ENCODE measurements at places on chromosomes 3 and 15.

DNA sequence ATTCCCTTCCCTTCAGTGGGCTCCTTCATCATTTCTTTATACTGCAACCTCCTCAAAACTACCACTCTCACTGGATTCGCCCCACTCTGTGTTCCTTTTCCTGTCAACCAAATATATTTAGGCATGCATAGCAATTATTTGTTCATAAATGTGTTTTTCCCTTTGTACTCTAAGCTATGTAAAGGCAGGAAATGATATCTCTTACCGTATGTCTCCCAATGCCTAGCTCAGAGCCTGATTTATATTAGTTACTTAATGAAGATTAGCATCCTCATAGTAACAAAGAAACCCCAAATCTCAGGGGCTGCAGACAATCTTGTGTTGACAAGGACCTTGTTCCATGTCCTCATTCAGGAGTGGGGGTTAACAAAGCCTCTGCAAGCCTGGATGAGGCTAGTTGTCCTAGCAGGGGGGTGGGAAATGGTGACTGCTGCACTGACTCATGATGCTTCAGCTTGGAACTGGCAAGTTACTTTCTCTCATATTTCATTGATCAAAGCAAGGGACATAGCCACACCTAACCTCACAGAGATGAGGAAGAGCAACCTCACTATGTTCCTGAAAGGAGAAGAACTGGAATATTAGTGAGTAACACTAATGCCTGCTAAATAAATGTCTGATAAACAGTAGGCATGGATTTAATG lies 15.2 kb downstream of the PHLDB2 start:
- no peak for DNase-seq

GRCh38 chr3:104316118-104316517 lies 1050.6 kb upstream of the ALCAM start:
- DNase-seq: no peak

DNA sequence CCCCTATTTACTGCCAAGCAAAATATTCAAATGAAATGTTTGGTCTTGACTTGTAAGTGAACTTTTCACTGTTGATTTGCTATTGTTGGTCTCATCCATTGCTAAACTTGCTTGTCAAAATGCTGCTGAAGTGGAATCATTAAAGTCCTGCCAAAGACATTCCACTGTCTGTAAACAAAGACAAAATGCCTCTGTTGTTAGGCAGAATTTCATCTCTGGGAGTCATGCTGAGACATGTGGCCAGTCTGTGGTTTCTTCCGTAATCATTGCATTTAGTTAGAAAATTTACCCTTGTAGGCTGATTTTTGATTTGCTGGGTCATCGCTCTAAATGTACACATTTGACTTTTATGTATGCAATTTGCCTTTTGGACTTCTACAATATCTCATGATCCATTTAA lies 577.7 kb downstream of the MECOM start:
- DNase-seq: no peak

DNA sequence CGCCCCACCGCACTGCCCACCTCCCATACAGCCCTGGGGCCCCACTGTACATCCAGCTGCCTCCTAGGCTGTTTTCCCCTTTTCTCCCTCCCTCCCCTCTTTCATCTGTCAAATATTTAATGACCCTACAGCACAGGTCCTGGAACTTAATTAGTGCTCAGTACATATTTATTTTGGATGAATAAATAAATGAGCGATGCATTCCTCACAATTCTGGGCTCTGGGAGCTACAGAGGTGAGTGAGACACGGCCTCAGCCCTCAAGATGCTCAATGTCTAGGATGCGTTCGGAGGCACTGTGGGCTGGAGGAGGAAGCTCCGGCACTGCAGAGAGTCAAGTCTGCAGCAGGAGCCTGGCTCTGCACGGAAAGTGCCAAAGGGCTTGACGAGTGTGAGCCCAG lies 175.0 kb downstream of the FAM43A start:
- DNase-seq: no peak

GRCh38 chr3:4575381-4575780 lies 82.2 kb downstream of the ITPR1 start:
- DNase-seq: no peak

- no peak for DNase-seq
Observed at GRCh38 chr3:118144919-118145318, 889.7 kb downstream of the IGSF11 start.

- no peak for DNase-seq
Observed at GRCh38 chr3:162077108-162077507, 580.5 kb downstream of the OTOL1 start.

- peak; percentile 29 for DNase-seq
Observed at GRCh38 chr3:87771337-87772192, 287.2 kb downstream of the CGGBP1 start.

- no peak for DNase-seq
Observed at GRCh38 chr15:92323525-92323924, 70.2 kb upstream of the ST8SIA2 start.

GRCh38 chr3:114417265-114417664 lies 123.4 kb downstream of the TIGIT start:
- DNase-seq: no peak

- DNase-seq: no peak
Observed at GRCh38 chr15:26352406-26352805, 420.5 kb downstream of the GABRB3 start.

DNA sequence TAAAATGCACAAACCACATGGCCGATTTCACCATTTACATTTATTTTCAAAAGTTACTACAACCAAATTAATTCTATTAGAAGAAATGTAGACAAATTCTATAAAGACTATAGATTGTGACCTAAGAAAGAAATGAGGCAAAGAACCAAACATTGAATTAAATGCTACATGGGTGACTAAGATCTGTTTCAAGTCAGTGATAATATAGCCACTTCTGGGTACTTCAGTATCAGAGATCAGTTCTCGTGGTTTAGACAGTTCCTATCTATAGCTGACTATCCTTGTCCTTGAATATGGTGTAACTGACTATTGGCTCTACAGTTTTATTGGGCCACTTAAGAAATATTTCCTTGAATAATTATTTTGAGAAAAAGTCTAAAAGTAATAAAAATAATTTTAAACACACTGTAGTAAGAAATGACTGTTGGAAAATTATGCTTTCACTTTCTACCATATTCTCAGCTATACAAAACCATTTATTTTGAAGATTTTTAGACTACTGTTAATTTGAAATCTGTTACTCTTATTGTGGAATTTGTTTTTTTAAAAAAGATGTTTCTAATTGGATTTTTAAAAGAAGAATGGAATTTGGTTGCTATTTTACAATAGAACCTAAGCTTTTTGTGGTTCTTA lies 14.1 kb downstream of the KCNMB3 start:
- no peak for DNase-seq

DNA sequence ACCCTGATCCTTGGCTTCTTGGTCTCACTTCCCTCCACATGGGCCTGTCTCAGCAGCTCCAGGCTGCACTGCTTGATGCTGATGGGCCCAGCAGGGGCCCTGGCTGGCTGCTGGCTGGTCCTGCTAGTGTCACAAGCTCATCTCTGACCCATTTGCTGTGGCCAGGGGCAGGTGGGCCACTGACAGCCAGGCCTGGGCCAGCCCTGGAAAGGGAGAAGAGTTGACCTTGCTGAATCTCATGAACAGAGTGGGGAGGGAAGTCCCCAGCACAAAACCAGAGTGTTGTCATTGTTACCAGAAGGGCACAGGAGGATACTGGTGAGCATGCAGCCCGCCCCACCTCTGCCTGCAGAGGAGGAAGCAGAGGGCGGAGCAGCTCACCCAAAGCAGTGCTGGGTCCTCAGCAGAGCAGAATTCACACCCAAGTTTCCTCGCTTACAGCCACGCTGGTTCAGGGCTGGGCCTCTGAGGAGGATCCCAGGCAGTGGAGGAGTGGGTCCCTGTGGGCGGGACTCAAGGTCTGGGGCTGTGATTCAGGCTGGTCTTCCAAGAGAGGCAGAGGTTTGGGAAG lies 7.6 kb upstream of the KLF15 start:
- no peak for DNase-seq

GRCh38 chr3:50371133-50371685 lies 11.9 kb upstream of the TMEM115 start:
- DNase-seq: no peak

DNA sequence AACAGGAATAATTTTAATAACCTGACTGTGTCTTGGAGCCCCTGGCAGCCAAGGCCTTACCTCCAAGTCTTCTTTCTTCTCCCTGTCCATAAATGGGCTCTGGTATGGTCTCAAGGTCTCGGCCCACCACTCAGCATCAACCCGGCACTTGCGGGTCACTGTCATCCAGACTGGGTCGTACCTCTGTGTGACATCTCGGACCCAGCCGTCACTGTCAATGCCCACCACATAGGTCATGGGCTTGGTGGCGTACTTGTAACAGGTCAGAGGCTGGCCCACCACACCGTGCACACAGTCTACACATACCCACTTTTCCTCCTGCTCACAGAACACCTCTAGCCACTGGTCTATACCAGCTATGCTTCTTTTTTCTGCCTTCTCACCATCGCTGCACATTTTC lies 20.4 kb downstream of the XPC start:
- no peak for DNase-seq

DNA sequence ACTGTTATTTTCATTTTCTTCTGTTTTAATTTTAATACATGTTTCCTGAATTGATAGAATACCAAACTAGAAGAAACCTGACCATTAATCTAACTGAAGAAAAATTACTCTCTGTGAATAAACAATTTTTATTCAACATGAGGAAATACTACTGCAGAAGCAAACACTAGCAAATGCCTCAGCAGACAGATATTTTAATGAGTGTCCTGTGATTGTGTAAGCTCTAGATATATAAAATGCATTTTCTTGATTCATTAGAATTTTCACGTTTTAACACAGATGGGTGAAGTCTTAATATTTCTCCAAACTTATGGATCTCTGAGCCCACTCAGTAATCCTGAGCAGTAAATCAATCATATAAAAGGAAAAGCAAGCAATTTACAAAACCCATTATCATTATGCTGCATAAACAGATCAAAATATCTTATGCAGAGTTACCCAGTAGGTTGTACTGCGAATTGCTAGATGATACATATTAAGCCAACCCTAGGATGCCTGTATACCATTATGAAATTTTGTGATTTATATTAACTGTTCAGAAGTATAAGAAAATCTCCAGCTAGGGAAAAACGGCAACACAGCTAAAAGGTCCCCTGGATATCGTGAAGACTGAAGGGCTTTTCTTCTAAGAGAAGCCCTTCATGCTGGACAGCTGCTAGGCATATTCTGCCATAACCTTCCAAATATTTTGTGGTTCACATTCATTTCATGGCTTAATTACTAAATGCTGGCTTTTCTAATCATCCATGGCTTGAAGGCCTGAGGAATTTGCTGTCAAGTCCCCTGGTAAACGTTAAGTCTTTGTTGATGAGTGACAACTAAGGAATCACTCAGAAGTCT lies 157.7 kb upstream of the TGFBR2 start:
- no peak for DNase-seq

- DNase-seq: no peak
Observed at GRCh38 chr3:40366203-40367162, 20.5 kb upstream of the ENTPD3 start.

GRCh38 chr15:78284758-78285157 lies 14.7 kb downstream of the SKIC8 start:
- DNase-seq: no peak

DNA sequence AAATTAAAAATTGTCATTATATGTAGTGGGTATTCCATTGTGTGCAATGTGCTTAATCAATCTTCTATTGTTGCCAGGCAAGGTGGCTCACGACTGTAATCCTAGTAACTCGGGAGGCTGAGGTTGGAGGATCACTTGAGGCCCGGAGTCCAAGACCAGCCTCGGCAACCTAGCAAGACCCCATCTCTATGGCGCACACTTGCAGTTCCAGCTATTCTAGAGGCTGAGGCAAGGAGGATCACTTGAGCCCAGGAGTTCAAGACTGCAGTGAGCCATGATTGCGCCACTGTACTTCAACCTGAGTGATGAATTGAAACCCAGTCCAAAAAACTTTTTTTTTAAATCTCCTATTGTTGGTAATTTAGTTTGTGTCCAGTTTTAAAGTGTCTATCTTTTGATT lies 33.4 kb upstream of the ABHD2 start:
- DNase-seq: no peak

DNA sequence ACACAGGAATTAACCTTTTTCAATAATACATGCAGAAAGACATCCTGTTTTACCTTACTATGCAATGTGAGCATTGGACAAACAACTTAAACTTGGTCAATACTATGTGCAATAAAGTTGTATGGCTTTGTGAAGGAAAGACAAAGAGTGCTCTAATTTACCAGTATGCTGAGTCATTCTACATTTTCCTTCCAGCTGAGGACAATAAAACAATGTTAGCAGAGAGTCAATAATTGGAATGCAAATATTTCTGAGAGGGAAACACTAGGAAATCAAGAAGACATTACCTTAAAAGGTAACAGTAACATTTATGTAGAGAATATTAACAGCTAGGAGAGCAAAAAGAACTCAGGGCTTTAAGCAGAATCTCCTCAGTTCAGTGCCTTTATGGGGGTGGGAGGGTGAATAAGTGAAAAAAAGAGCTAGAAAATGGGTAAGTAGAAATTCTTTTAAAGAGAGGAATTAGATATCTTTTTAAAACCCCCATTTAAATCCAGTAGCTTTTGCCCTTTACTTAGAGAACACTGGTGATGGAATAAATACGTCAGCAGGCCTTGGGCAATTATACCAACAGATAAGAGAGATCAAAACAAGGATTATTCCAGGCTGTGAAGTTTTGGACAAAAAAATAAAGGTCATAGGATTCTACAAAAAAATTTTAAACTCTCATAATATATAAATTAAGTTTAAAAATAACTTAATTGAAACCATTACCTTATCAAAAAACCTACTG lies 11.6 kb upstream of the HGD start:
- DNase-seq: no peak

DNA sequence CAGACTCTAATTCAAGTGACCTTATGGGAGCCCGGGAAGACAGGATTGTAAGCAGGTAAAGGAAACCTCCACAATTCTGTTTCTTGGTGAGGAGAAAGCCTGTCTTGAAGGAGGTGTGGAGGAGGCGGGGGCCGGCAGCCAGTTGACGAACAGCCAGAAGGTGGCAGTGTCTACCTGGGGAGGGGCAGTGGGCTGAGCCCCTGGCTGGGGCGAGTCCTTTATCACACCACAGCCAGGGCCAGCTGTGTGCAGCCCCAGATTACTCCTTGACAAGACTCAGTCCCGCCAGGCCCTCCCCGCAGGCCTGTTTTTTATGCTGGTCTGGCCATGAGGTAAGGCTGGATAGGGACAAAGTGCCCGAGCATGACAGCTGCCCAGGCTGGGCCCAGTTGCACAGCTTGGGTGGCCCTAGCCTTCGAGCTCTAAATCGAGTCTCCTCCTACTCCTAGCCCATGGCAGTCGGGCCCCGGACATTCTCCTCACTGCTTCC lies 40.9 kb upstream of the IDH2 start:
- peak; percentile 53 for DNase-seq

- DNase-seq: no peak
Observed at GRCh38 chr3:194422188-194422587, 23.1 kb upstream of the GP5 start.

GRCh38 chr15:49751191-49751590 lies 130.3 kb downstream of the DTWD1 start:
- no peak for DNase-seq

- DNase-seq: no peak
Observed at GRCh38 chr15:52709187-52709981, 30.2 kb upstream of the ATOSA start.
